Effector CD8-positive, alpha-beta T cell (primary cell): ENCODE measurements at places on chromosomes 1 and 21.

DNA sequence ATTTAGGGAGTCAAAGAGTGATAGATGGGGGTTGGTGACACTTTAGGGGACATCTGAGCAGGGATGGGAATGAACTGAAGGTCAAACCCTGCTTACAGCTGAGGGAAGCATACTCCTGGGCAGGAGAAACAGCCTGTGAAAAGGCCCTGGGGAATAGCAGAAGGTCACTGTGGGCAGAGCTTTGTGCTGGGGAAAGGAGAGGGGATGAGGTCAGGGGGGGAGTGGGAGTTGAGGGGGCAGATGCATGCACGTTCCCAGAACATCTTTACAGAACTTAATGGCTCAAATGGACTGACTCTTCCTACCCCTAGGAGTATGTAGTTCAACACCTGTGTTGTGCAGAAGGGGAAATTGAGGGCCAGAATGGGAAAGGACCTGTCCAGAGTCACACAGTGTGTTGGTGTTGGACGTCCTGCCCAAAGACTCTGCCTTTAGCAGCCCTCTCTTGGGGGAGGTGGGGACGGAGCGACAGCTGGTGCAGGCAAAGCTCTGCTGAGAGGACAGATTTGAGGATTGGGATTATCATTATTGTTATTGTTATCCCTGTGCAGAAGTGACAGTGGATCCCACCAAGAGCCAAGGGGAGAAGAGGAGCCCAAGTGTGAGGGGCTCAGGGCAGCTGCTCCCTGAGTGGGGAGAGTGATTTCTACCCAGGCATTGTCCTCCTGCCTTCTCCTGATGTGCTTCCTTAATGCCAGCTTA is 116.5 kb downstream of the PTPRU start:
- DNase-seq, result no peak

DNA sequence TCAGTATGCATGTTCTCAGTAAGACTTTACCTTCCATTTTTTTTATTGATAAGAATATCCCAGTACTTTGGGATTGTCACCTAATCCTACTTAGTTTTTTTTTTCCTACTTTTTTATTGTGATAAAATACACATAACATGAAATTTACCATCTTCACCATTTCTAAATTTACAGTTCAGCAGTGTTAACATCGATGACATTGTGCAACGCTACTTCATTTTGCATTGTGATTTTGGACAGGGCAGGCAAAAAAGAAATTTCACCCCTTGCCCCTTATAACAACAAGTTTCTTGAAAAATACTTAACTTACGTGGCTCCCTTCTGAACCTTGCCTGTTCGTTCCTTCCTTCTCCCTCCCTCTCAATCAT is 92.4 kb downstream of the ATP1A1 start:
- DNase-seq, result no peak

GRCh38 chr1:79726321-79726720 is 719.8 kb upstream of the ADGRL4 start:
- no peak for DNase-seq

DNA sequence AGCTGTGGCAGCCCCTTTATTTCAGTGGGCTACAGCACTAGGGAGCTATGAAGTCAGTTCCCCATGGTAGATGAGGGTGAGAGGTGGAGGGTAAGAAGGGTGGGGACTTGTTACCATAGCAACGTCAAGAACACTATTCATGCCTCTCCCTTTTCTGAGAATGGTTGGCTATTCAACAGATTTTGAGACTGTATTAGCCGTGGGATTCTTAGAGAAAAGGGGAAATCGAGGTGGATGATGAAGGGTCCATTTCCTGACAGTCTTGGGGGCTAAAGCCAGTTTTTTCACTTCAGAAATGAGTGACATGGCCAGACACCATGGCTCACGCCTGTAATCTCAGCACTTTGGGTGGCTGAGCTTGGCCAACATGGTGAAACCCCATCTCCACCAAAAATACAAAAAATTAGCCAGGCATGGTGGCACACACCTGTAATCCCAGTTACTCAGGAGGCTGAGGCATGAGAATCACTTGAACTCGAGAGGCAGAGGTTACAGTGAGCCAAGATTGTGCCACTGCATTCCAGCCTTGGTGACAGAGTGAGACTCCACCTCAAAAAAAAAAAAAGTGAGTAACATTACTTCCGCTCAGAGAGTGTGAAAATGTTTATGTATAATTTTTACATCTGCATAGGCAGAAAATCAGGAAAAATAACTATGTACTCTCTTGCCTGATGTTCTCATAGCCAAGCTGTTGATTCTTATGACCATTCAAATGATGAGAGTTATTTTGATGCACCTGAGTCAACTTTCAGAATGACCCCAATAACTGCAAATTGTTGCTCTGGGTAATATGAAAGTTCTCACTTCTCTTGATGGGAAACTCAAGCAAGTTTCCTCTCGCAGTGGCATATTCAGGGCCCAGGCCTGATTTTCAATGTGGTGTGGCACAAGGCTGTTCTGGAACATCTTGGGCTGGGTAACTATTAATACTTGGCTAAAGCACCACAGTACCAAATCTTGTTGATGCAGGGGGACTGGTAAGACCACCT is 23.2 kb upstream of the RGSL1 start:
- DNase-seq, result no peak

DNA sequence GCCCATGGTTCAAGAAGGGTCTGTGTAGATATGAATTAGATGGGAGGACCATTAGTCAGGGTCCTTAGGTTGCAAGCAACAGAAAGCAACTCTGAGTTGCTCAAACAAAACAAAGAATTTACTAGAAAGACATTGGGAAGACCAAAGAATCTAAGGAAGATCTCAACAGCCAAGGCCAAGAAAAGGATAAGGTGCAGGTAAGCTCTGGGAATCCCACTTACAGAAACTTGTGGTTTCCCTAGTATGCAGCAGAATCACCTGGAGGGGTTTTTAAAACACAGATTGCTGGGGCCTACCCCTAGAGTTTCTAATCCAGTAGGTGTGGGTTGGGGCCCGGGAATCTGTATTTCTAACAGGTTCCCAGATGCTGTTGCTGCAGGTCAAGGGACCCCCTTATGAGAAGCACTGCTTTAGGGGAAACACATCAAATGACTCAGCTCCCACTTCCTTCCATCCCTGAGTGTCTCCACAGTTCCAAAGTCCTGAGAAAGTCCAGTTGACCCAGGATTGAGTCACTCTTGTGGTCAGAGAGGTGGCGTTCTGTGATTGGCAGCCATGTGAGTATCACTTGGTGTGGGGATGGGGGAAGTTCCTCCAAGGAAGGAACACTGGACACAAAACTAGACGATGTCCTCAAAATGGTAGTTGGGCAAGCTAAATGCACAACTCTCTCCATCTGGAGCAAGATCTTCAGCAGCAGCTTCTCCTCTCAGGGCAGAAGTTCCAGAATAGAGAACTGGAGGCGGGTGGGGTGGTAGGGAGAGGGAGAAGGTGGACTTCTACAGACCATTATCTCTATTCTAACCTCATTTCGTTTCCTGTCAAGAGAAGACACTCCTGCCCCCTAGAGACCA is 24.2 kb upstream of the EYA3 start:
- no peak for DNase-seq

DNA sequence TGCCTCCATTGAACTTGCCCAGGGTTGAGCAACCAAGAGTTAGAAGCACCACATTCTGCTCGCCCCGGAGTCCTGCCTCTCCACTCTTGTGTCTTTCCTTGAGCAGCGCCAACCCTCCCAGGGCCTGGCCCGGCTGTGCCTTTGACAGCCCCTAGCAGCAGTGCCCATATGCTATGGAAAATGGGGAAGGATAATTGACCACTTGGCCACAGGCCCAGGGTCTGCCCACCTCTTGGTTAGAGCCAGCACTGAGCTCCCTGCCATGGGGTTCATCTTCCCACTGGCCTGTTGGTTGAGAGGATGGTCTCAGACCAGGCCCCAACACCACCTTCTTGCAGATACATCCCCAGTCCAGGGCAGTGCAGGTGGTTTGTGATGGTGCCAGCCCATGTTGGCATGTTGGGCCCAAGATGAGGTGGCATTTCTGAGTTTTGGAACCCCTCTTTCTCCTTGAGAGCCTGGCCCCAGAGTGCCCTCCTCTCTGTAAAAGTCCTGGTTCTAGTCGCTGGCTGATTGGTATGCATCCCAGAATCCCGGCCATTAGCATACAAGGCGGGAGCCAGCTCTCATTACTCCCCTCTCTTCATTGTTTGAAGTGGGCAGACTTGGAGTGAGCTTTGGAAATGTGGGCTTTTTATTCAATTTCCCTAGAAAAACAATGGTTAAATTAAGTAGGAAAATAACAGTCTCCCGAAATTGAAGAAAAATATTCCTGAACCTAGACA is 7.6 kb downstream of the ARHGEF10L start:
- no peak for DNase-seq

- no peak for DNase-seq
Observed at GRCh38 chr1:188317894-188318293, 1489.1 kb downstream of the PLA2G4A start.

- no peak for DNase-seq
Observed at GRCh38 chr1:231523816-231524215, 4.7 kb upstream of the TSNAX start.

GRCh38 chr1:238152119-238152518 is 261.4 kb upstream of the ZP4 start:
- no peak for DNase-seq
